ENCODE measurements at places on chromosomes 2 and 18.
A peak's percentile ranks its signal among the peaks of the same experiment; 100 is the strongest.

DNA sequence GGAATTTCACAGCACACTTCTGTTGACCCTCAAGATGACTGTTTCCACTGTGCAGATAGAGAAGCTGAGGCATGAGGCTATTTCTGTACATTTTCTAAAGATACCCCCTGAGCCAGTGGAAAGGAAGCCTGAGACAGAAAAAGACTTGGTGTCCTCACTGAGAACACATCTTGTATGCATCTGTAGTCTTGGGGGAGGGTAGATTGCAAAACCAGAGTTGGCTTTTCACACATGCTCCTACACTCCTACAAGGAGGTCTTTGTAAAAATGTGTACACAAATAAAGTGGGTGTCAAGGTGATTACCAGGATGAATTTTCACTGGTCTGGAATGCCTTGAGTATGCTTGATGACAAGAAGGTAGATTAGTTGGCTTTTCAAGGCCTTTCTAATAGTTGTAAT lies 98.0 kb downstream of the KCTD18 start:
- peak; percentile 13 for DNase-seq

DNA sequence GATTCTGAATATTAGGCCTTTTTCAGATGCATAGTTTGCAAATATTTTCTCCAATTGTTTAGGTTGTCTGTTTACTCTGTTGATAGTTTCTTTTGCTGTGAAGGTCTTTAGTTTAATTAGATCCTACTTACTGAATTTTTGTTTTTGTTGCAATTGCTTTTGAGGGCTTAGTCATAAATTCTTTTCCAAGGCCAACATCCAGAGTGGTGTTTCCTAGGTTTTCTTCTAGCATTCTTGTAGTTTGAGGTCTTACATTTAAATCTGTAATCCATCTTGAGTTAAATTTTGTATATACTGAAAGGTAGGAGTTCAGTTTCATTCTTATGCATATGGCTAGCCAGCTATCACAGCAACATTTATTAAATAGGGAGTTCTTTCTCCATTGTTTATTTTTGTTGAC lies 404.8 kb downstream of the LNPK start:
- no peak for DNase-seq

DNA sequence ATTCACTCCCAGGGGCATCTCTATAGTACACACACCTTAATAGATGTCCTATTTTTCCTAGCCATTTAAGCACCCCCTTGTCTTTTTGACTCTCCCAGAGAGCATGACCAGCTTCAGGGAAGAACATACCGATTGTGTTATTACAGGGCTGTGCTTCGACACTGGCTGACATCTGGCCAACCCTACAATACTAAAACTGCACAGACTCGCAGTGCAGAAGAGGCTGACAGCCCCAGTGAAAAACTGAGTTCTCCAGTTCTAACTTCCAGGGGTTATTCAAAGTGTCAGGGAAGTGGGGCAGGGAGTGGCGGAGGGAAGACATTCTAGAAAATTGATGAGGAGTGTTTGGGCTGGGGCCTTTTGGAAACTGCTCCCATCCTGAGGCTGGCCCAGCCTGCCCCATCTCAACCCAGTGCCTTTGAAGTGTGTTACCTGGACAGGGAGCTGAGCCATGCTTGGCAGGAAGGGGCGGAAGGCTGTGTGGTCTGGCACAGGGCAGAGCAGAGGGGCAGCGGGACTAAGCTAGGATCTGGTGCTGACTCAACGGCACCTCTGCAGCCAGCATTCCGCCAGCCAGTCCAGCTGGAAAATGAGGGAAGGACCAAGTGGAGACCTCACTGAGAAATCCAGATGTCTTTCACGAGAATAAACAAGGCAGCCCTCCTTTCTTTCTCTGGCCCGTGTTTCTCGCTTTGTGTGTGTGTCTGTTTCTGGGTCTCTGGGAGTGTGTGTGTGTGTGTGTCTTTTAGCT lies 15.4 kb upstream of the IGFBP5 start:
- no peak for DNase-seq

DNA sequence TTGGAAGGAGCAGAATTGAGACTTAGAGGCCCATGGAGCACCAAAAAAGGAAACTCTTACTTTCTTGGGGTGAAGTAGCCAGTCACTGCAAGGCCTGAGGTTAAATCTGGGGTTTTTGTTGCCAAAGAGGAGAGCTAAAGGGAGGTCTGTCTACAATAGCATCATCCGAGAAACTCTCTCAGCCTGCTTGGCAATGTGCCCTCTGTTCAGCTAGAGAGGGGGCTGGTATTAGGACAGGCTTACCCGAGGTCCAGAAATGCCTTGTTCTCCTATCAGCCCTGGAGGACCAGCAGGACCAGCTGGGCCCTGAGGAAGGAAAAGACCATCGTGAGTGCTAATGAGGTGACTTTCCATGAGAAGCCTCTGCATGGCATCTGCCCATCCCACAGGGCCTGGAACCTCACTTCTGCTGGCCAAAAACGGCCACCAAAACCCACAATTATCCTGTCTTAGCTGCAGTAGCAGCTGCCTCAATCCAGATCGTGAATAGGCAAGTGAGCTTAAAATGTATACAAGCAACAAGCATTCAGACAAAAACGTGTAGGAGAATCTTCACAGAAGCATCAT lies 61.6 kb downstream of the COL6A3 start:
- no peak for DNase-seq

DNA sequence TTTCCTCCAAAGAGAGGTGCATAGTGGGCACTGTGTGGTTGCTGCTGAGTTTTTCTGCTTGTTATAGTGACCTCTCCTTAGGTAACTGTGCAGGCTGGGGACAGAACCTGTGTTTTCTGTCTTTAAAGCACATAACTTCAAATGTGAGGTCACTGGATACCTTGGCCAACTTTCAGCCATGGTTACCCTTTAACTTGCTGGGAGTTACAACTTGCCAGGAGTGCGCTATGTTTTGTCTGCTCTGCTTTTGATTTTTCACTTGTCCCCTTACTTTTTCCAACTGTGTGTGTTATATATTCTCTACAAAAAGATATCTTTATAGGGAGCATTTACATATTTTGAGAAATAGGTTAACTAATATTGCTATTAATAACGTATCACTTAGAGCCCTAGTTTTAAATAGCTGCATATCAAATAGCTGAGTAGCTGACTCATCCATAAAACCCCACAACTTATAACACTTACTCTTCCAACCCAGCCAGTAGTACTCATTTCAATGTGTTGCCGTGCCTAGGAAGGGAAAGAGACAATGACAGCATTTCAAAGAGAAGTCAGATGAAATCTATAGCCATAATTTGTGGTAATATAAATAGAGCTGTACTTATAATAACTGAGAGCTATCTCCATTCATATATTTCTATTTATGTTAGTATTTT lies 51.6 kb downstream of the DPP4 start:
- no peak for DNase-seq

GRCh38 chr18:58567453-58568196 lies 61.3 kb downstream of the ALPK2 start:
- peak; percentile 91 for DNase-seq

DNA sequence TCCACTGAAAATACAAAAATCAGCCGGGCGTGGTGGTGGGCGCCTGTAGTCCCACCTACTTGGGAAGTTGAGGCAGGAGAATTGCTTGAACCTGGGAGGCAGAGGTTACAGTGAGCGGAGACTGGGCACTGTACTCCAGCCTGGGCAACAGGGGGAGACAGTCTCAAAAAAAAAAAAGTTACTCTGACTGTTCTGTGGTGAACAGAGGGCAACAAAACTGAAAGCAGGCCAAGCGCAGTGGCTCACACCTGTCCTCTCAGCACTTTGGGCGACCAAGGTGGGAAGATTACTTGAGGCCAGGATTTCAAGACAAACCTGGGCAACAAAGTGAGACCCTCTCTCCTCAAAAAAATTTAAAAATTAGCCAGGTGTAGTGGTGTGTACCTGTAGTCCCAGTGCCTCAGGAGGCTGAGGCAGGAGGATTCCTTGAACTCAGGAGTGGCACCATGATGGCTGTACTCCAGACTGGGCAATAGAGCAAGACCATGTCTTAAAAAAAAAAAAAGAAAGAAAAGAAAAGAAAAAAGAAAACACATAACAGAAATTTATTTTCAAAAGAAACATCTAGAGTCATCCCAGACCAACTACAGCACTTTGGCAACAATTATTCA lies 13.6 kb upstream of the RTN4 start:
- DNase-seq = no peak

GRCh38 chr18:70454704-70455322 lies 166.0 kb downstream of the SOCS6 start:
- DNase-seq = peak; percentile 74

- DNase-seq = no peak
Observed at GRCh38 chr2:32124660-32125059, 41.0 kb upstream of the SLC30A6 start.

GRCh38 chr2:136183097-136183496 lies 65.1 kb upstream of the CXCR4 start:
- no peak for DNase-seq

DNA sequence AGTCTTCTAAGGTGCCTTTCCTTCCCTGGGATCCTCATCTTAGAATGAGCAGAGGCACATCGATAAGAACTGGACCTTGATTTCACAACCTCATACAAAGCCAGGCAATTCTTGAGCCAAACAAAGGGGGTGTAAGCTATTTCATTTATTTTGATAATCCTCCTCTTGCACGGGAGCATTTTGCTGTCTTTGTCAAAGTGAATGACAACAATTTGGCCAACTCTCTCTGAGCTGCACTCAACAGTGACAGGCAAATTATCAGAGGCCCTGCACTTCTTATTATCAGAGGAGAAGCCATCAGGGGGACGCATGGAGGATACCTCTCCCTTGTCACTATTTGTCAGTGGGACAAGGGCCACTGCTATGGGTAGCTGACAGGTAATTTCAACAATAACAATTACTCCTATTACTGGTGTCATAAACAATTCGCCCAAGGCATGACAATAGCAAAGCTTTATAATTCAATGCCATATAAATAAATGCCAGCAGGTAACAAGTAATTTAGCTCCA lies 260.4 kb downstream of the MEIS1 start:
- DNase-seq = no peak

GRCh38 chr18:3877678-3878077 lies 427.7 kb downstream of the TGIF1 start:
- no peak for DNase-seq

- DNase-seq = no peak
Observed at GRCh38 chr2:39779927-39780326, 869 bp upstream of the THUMPD2 start.

DNA sequence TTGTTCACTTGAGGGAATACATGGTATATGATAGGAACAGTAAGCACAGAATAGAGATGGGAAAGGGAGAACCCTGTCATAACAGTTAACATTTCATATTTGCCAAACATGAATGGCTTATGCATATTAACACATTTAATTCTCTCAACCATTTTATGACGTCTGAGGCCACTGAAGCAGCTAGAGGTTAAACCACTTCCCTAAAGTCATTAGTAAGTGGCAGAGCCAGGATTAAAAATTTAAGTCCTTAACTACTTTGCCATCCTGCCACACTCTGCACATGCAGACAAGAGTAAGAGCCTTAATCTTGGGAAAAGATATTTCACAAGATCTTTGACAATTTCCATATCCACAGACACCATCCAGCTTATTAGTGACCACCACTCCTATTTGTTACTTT lies 2.1 kb downstream of the LIPT1 start:
- no peak for DNase-seq

Measured in brain microvascular endothelial cell (primary cell).